ENCODE measurements at places on chromosomes 7 and 10. TPM values are rescaled to one million over a fixed set of nuclear protein-coding genes. Genes with fewer than 3 reads are reported as not detected.

The AOAH gene
- not detected for total RNA-seq

- DNase-seq = no peak
- no peaks in the 10 kb centered on the region for H3K27me3 ChIP-seq
- no peaks in the 10 kb centered on the region for H3K4me1 ChIP-seq
- no peak overlapping the region for H3K27ac ChIP-seq
- no peak overlapping the region for H3K4me3 ChIP-seq
- H3K36me3 ChIP-seq = no peaks in the 10 kb centered on the region
These were observed 45.6 kb downstream of the PTPRE start for GRCh38 chr10:127952575-127952869.

DNA sequence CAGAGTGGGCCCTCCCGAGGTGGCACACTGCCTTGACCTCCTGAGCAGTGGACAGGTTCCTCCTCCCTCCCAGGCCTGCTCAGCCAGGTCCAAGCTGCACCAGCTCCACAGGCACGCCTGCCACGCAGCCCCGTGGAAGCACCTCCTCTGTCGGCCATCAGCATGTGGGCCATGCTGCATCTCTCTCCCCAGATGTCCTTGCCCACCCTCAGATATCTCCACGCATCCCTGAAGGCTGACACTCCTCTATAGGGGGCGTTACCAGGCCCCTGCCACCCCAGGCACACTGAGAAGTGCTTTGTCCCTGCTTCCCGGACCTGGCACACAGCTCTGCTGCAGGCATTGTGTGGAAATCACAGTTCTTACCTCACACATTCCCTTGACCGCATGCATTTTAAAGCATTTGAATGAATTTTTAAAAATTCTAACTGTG, 598.5 kb downstream of the SDK1 start:
- H3K4me1 ChIP-seq = no peaks in the 10 kb centered on the region
- no peak overlapping the region for H3K4me3 ChIP-seq
- no peaks in the 10 kb centered on the region for H3K27me3 ChIP-seq
- no peak for DNase-seq
- H3K27ac ChIP-seq = no peak overlapping the region
- H3K36me3 ChIP-seq = no peaks in the 10 kb centered on the region

DNA sequence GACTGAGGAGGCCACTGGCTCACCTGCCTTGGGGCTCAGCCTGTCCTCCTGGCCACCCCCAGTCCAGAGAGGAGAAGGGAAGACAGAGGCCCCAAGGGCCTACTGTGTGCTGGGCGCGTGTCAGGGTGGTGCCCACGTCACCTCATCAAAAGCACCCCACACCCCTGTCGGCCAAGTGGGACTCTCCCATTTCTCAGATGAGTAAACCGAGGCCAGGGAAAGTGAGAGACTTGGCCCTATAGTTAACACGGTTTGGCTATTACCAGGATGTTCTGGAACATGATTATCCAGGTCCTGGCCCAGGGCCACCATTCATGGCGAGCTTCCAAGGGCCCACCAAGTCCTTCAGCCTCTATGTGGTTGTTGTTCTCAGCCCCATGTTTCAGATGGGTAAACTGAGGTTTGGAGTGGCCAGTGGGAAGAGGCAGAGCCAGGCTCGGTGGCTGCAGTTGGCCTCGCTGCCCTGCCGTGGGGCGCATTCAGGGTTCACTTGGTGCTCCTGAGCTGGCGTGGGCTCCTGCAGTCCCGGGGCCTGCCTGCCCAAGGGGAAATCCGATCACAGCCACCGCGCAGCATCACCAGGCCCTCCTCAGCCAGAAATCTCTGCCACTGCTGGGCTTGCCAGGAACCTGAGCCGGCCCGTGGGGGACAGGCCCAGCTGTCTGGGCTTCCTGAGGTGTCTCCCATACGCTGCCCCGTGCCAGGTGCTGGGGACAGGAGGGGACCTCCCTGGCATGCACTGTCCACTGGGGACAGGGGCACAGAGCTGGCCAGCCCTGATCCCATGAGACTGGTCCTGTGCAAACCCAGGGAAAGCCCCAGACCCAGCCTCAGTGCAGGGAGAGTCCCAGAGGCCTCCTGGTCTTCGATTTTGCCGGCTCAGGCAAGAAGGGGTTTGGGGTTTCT, 117.7 kb upstream of the TNRC18 start:
- H3K4me1 ChIP-seq = no peaks in the 10 kb centered on the region
- DNase-seq = no peak
- H3K36me3 ChIP-seq = no peaks in the 10 kb centered on the region
- H3K27ac ChIP-seq = no peak overlapping the region
- no peaks in the 10 kb centered on the region for H3K27me3 ChIP-seq

DNA sequence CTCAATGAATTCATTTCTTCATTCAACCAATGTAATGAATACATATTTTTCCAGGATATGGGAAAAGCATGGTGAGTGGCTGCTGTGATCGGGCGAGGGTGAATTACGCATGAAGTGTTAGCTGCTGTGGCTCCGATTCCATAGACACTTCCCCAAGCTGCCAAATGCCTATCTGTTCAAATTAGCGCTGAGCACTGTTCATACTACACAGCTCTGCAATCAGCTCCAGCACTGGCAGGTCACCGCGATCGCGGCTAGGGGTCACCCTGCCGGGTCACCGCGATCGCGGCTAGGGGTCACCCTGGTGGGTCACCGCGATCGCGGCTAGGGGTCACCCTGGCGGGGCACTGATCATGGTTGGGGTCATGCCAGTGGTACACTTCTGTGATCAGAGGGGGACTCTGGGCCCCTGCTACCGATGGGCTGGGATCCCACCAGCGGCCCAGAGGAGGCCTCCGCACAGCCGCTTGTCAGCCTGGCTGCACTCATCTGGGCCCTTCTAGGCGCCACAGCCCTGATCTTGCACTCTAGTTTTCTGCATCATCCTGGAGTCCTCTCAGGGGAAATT, 49.3 kb downstream of the JAKMIP3 start:
- no peak overlapping the region for H3K27ac ChIP-seq
- DNase-seq = no peak
- no peak overlapping the region for H3K4me3 ChIP-seq
- H3K36me3 ChIP-seq = no peaks in the 10 kb centered on the region

DNA sequence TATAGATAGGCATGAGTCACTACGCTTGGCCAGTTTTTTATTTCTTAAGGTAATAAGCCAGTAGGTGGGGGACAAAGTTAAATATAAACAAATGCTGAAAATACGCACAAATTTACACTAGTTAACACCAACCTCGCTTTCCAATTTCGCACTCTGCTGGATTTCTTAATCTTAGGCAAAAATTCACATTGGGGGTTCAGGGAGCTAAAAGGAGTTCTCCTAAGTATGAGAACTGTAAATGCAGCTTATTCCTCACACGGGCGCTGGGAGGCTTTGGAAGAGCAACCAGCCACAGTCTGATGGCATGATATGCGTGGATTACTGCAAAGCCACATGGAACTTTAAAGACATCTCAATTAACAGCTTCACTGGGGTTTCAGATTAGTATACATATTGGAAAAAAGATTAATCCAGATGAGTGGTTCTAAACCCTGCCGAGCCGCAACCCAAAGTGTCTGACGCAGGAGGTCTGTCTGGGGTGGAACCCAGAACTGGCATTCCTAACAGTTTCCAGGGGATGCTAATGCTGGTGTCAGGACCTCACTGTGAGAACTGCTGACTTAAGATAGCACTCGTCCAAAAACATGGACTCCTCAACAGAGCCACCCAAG, 16.2 kb downstream of the TNS3 start:
- peaks cover 9% of the 10 kb centered on the region for H3K36me3 ChIP-seq
- peaks cover 5% of the 10 kb centered on the region for H3K4me1 ChIP-seq
- no peak for DNase-seq
- no peak overlapping the region for H3K27ac ChIP-seq
- no peak overlapping the region for H3K4me3 ChIP-seq
- no peaks in the 10 kb centered on the region for H3K27me3 ChIP-seq

DNA sequence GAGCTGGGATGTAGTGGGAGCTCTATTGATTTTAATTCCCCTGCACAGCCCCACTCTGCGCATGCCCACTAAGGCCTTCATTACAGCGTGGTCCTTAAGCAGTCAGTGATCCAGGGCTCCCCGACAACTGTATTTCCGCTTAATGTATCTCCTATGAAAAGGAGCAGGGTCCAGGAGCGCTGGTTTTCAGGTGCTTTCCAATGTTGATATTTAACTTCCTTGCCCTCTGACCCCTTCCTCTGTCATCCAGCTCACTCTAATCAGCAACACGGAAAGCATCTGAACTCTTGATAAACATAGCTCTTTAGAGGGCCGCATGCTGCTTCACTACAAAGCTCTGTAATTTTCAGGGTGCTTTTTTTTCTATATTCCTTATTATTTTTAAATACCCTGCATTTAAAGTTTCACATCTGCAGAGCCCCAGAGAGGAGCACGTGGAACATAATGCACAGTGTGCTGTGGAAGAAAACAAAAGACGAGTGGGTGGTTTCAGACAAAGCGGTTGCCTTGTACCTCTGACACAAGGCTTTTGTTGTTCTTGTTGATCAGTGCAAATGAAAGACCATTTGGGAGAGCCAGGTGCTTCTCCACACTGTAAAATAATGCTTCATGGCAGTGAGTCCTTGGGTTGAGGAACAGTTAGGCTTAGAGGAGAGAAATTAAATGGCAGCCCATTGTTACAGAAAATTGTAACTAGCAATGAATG, 465.9 kb upstream of the CELF2 start:
- H3K36me3 ChIP-seq = no peaks in the 10 kb centered on the region
- DNase-seq = no peak
- no peaks in the 10 kb centered on the region for H3K4me1 ChIP-seq
- H3K27ac ChIP-seq = no peak overlapping the region
- no peak overlapping the region for H3K4me3 ChIP-seq

GRCh38 chr7:123864436-123864835, 19.5 kb downstream of the HYAL4 start:
- no peak overlapping the region for H3K4me3 ChIP-seq
- no peaks in the 10 kb centered on the region for H3K36me3 ChIP-seq
- no peak overlapping the region for H3K27ac ChIP-seq
- no peak for DNase-seq

DNA sequence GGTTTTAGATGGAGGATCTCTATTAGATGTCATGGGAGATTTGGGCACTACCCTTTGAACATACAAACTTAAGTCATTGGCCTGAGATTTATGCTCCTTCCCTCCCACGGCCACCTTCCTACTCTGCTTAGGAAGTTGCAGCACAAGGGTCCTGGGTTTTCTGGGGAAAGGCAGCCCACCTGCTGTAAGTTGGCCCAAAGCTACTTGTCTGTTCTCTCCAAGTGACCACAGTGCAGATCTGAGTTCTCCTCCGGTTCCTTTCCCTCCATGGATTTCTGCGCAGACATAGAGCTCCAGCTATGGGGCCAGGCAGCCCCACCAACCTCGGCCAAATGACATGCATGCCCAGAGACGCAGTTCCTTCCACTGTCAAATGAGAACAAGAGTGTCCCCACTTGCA, 12.8 kb upstream of the C10orf53 start:
- H3K27ac ChIP-seq = no peak overlapping the region
- peaks cover 5% of the 10 kb centered on the region for H3K27me3 ChIP-seq
- no peaks in the 10 kb centered on the region for H3K4me1 ChIP-seq
- no peak overlapping the region for H3K4me3 ChIP-seq
- DNase-seq = no peak
